ENCODE measurements at places on chromosomes 1 and 21.
A peak's percentile ranks its signal among the peaks of the same experiment; 100 is the strongest.

DNA sequence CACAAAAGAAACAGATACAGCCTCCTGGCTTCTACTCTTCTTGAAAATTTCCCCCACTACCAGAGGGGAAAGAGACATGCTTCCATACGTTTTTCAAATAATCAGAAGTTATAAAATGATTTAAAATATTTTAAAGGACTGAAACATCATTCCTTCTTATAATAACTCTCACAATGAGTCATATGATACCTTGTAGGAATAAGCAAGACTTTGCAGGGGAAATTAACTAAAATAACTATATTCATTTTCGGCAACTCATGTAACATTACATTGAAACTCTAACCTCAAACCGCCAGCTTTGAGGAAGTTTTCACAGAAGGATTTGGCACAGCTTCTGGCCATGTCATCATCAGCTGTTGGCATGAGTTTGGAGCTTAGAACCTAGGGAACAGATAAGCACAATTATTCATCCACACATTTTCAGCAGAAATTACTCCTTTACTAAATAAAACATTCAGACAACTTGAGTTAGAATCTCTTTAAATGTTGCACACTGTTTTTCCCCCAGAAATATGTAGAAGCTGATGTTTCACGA, 85.9 kb downstream of the USP24 start:
- no peak for DNase-seq

- DNase-seq: no peak
Measured at GRCh38 chr1:71350805-71351204, 270.0 kb upstream of the ZRANB2 start.

DNA sequence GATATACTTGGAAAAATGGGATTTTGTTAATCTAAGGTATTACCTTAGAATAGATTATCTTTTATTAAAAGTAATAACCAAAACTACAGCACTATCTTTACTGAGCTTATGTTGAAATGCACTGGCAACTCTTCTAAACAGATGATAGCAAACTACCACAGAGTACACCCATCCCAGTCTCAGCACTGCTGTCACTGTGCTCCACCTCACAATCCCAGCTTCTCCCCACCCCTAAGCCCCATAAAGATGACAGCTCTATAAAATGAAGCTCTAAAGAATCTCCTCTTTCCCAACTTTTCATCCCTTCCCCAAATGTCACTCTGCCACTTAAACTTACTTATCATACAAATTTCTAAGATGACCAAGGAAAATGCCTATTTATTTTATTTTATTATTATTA, 6.4 kb downstream of the DSTYK start:
- no peak for DNase-seq

GRCh38 chr1:181514298-181515290, 31.3 kb downstream of the CACNA1E start:
- no peak for DNase-seq

- DNase-seq: no peak
Measured at GRCh38 chr1:157732755-157733154, 32.2 kb upstream of the FCRL3 start.

DNA sequence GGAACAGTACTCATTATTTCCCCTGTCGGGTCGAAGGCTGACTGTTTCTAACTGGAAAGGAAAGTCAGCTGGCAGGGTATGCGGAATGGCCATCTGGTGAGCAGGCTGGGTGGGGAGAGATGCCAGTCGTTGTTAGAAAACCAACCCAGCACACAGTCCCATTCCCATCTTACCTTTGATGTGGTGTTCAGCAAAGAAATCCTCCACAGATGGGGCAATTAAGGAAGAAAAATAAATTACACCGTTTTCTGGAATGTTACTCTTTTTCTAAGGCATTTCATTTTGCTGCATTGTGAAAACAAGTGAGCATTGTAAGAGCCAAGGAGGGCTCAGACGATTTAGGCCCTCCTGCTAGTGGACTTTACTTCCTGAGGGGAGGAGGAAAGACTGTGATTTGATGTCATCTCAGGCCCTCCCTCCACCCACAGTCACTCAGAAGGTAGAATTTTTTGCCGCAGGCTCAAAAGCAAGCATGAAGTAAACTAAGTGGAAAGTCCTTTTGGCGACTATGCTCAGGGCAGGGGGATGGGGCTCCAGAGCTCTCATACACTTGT, at the start of gene SLC16A4:
Gene SLC16A4 (minus strand): TSS at position 335 of the 554 bp plus-strand sequence. CDS start 1,703 bp downstream, outside the sequence.
- no peak for DNase-seq

DNA sequence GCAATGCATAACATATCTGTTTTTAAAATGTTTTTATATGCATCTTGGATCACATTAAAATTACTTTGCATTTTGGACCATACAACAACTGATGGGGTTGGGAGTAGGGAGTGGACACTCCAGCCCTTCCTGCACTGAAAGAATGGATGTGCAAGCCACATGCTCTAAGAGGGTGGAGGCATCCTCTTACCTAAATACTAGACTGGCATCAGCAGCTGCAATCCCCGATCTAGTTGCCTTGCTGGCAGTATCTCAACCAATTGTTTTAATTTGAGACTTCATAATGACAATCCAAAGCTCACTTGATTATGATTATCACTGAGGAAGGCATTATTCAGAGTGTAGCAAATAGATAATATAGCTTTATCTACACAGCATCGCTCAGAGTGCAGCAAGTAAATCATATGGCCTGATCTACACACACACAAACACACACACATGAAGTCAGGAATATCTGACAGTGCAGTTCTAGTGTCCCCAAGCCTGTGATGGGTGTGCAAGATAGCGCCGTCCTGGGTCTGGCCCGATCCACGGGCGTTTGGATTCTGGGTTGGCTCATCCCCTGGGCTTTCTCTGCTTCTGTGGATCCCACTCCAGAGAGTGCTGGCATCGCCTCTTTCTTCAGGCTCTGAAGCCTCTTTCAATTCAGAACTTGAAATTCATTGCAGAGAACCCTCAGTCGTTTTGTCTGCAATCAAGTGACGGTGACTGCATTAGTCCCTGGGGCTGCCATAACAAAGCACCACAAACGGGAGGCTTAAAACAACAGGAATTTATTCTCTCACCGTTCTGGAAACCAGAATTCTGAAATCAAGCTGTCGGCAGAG, 181.3 kb downstream of the ETS2 start:
- DNase-seq: no peak

- no peak for DNase-seq
Measured at GRCh38 chr1:155761736-155762405, 73.0 kb downstream of the DAP3 start.

- DNase-seq: no peak
Measured at GRCh38 chr1:64838486-64838885, 93.6 kb downstream of the RAVER2 start.

- DNase-seq: no peak
Measured at GRCh38 chr1:3069491-3070308, 697 bp downstream of the PRDM16 start.

- no peak for DNase-seq
Measured at GRCh38 chr1:35931446-35932157, 697 bp downstream of the AGO3 start.

- DNase-seq: no peak
Measured at GRCh38 chr1:108663074-108663473, 2.2 kb upstream of the HENMT1 start.

GRCh38 chr1:50368179-50369007, 54.9 kb downstream of the DMRTA2 start:
- peak; percentile 73 for DNase-seq

GRCh38 chr1:150748878-150749719, 16.5 kb downstream of the CTSS start:
- DNase-seq: no peak

DNA sequence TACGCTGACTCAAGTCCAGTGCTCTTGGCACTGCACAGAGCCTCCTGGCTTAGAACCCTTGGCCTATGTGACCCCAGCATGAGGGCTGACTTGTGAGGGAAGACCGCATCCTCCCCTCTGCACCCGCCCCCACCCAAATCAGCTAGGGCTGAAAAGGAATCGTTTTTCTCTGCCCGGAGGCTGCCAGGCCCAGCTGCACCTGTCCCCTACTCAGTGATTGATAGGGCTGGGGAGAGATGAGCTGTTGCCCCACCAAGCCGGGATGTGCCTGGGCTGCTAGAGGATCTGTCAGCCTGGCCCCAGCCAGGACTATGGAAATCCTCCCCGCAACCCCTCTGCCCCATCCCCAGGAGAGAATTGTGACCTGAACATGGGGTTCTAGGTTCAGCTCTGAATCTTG, 20.6 kb downstream of the MYOG start:
- no peak for DNase-seq

GRCh38 chr1:43706598-43707189, 642 bp upstream of the ST3GAL3 start:
- peak; percentile 68 for DNase-seq

DNA sequence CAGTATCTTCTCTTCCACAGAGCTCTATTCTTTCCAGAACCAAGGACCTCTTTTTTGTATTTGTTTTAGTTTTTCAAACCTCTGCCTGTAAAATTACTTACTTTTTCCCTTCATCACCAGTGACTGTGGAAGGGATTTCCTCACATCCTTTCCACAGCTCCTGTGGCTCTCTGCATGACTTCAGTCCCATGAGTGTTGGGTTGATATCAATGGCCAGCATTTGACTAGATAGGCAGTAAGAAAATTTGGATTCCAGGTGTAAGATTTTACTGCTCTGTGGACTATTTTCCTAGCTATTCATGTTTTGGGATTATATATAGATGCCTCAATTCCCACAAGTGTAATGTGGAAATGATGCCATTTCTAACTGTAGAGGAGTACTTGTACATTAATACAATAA, 171.5 kb upstream of the PTBP2 start:
- DNase-seq: no peak

GRCh38 chr1:113745425-113745824, 13.9 kb downstream of the PHTF1 start:
- DNase-seq: no peak

GRCh38 chr1:94069919-94070285, 51.0 kb downstream of the ABCA4 start:
- DNase-seq: no peak

DNA sequence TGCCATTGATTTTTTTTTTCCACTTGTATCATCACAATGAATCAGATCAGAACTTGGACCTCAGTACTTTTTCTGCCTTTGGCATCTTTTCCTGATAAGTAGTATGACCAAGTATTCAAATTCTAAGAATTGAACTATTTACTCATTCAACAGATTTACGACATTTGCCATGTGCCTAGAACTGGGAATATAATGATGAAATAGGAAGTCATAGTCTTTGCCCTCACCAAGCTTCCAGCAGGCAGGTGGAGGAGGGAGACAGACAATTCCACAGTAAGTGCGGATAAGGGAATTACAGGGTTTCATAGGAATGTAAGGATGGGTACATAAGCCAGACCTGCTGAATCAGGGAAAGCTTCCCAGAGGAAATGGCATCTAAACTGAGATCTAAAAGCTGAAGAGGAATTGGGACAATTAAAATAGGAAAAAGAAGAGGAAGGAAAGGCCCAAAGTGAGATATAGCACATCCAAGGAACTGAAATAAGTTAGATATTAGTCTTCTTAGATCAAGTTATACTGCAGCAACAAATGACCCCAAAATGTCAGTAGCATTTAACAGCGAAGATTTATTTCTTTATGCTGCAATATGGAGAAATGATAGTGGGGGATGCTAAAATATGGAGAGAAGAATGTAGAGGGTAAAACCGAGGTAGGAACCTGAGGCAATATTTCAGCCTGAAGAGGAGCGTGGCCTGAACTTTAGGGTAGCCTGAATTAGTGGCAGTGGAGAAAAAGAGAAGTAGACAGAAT, 5.3 kb upstream of the DDX59 start:
- no peak for DNase-seq

DNA sequence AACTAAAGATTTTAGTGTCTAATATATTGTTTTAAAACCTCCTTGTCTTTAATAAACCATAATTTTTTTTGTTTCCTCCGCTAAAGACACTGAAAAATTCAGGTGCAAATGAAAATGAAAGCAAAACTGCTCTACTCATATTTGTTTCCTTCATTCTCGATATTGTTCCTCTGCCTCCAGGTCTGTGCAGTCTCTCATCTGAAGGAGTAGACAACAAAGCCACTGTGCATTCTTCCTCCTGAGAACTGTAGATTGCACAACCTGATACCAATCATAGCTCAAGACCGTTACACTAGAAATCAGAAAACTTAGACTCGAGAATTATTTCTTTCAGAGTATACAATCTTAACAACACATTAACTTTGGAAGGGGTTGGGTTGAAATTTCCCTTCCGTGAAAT, 373.1 kb upstream of the CXADR start:
- no peak for DNase-seq

All from activated CD8-positive, alpha-beta memory T cell treated with anti-CD3 and anti-CD28 coated beads, Interleukin-2, amount 50 U/mL, for 48 hours (primary cell).